ENCODE measurements at places on chromosomes 16 and 17.

DNA sequence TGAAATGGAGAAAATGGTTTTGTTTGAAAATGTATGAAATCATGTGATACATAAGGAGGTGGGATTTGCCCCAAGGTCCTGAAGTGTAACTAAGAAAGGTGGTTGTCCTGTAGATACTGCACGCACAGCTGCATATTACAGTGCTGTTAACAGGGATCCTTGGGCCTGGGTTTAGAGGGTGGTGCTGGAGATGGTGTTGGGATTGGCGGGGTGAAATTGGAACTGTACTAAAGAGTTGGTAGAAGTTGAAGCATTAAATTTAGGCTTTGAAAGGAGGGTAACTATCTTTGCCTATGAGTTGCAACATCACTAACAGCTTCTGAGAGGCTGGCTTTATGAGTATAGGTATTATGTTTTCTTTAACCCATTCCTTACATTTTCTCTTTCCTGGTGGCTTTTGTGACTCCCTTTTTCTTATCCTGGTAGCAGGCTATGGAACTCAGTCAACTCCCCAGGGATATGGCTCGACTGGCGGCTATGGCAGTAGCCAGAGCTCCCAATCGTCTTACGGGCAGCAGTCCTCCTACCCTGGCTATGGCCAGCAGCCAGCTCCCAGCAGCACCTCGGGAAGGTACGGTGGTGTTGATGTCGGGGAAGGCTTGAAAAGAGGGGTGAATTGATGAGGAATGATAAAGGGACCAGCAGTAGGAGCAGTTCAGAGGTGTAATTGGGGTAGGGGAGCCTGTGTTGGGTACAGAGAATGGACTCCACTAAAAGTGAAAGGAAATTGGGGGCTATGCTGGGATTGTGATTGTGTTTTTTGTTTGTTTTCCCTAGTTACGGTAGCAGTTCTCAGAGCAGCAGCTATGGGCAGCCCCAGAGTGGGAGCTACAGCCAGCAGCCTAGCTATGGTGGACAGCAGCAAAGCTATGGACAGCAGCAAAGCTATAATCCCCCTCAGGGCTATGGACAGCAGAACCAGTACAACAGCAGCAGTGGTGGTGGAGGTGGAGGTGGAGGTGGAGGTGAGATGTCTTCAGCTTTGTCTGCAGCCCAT is 3.8 kb downstream of the FUS start:
- DNase-seq = no peak

GRCh38 chr17:73641826-73642600 is 2.2 kb downstream of the SDK2 start:
- DNase-seq = no peak

DNA sequence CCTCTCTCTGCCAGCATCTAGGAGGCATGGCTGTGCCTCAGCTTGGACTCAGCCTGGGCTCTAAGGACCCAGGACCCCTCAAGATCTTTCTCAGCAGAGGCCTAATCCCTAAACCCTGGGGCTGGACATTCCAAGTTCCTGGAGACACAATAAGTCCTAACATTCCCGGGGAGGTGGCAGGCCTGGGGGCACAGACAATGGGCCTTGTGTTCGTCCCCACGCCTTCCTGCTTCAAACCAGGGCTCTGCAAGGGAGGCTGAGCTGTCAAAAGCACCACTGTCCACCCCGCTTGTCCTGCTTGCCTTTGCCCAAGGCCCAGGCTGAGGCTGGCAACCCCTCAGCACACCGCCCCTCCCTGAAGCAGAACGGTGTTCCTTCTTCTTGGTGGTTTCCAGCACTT is 13.7 kb downstream of the SDK2 start:
- no peak for DNase-seq

GRCh38 chr17:81529437-81529803 is 1.2 kb downstream of the FSCN2 start:
- DNase-seq = no peak

DNA sequence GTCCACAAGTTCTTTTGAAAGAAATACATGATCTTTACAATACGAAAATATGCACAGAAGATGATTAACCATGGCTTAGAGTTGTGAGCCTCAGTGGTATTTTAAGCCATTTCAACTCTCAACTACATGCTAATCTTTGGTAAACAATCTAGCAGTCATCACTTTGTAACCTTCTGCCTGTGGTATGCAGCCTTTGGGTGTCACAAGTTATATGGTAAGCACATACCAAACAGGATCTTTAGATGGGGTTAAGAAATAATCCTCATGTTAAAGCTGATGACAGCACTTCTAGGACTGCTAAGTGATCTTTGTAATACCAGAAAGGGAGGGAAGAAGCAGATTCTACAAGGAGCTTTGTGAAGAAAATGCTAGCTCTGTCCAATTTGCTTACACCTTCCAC is 74.3 kb downstream of the CA4 start:
- no peak for DNase-seq

DNA sequence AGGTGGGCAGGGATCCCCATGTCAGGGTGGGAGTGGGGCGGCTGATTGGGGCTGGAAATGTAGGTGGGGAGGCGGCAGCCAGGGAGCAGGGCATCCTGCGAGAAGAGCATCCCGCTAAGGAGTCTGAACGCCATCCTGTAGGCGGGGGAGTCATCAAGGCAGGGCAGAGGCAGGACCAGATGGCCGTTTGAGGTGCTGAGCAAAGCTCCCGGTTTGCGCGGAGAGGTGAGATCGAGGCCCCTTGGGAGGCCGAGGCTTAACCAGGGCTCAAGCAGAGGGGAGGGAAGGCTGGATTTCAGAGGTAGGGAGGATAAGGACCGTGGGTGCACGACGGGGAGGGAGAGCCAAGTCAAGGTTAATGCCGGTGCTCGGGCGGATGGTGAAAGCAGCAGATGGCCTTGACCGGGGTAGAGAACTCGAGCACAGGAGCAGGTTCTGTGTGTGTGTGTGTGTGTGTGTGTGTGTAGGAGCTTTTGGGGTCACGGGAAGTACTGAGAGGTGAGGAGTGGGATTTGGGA is 472 bp upstream of the NME2 start:
- DNase-seq = no peak

DNA sequence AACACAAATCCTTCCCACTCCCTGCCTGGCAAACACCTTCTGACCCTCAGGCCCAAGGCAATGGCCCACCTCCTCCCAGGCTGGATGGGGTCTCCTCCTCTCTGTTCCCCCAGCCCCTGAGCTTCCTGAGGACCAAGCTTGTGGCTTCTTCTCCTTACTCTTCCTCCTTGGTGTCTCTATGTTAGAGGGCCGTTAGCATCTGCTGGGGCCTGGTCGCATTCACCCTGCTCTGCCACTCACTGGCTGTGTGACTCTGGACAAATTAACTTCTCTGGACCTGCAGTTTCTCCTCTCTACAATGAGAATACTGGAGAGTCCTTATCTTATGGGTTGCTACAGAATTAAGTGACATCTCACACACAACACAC is 725 bp upstream of the MT2A start:
- no peak for DNase-seq

GRCh38 chr16:73610605-73611156 is 562.8 kb upstream of the ZFHX3 start:
- DNase-seq = no peak

DNA sequence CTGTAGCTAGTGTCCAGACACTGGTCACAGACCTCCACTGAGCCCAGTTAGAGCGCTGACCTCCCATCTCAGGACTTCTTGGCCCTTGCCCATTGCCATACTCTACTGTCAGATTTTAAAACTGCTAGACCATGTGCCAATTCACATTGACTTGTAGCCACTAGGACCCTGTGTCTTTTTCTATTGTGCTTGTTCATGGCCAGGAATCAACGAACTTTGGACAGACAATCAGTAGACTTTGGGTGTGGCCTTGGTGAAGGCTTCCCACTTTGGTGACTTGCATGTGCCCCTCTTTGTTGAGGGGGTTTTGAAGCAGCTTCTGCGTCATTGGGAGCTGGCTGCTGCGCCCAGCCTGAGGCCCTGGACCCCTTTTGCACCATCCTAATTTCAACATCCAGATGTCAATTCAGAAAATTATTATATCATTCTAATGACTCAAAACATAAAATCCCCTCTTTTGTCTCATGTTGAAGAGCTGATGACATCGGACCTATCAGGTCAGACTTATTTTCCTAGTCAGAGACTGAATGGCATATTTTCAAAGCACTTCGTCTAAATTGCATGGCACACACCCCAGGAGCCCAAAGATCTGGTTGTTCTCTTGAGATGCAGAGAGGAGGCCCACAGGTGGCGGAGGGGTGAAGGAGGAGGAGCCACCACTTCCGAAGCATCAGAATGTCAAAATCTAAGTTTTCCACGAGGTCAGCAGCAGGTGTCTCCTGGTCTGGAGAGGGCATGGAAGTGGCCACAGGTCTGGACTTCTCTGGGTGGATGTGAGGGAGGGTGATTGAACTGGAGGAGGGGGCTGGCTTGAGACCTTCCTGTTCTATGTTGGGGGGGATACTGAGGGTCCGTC is 93.4 kb upstream of the CBX4 start:
- DNase-seq = no peak

- DNase-seq = no peak
Measured at GRCh38 chr17:10224582-10225195, 26.3 kb upstream of the GAS7 start.

GRCh38 chr17:34156741-34157589 is 98.1 kb upstream of the CCL2 start:
- no peak for DNase-seq

- no peak for DNase-seq
Measured at GRCh38 chr16:23999663-24000062, 163.9 kb downstream of the PRKCB start.

DNA sequence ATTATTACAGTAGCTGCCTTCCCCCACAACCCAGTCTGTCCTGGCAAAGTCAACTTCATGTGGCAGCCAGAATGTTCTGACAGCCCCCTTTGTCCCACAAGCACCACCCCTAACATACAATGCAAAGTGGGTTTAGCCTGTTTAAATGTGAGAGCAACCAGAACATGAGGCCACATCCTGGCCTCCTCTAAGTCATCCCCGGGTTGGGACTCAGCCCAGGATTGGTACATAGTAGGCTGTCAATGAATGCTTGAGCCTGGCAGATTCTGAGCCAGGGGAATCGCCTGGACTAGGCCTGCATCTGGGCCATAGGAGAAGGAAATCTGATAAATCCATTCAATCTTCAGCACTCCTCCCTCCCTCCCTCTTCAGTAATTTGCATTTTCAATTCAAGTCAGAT is 4.3 kb upstream of the ITGA3 start:
- no peak for DNase-seq

DNA sequence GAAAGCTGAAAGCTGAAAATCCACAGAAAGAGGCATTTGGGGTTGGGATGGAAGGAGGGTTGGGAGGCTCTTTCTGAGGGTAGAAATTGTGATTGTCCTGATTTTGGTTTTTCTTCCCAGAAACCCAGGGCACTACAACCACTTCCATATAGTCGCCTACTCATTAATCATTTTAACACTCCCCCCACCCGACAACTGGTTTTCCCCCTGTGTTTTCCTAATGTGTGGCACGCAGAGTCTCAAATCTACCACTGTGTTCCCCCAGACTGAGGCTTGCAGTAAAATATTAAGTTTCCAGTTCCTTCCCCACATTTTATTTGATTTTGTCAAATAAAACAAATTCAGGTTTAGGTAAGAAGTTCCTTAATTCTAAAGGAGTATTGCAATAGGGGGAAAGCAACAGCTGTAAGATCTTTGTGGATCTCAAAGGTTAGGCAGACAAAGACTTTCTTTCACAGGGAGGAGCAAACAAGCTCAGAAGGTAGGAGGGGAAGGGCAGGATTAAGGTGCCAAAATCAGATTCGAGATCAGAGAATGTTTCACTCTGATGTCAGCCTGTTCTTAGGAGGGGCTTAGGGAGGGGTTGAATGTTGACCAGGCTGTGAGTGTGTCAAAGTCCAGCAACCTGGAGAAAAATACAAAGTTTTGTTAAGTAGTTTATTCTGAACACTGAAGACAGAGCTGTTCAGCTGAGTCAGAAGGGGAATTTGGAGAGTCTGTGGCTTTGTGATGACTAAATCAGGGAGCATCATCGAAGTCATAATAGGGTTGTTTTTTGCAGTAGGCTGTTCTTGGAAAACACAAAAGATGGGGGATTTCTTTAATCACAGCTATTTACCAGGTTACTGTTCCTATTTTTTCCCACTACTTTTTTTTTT is 3.6 kb downstream of the ZNF267 start:
- peak; percentile 81 for DNase-seq

DNA sequence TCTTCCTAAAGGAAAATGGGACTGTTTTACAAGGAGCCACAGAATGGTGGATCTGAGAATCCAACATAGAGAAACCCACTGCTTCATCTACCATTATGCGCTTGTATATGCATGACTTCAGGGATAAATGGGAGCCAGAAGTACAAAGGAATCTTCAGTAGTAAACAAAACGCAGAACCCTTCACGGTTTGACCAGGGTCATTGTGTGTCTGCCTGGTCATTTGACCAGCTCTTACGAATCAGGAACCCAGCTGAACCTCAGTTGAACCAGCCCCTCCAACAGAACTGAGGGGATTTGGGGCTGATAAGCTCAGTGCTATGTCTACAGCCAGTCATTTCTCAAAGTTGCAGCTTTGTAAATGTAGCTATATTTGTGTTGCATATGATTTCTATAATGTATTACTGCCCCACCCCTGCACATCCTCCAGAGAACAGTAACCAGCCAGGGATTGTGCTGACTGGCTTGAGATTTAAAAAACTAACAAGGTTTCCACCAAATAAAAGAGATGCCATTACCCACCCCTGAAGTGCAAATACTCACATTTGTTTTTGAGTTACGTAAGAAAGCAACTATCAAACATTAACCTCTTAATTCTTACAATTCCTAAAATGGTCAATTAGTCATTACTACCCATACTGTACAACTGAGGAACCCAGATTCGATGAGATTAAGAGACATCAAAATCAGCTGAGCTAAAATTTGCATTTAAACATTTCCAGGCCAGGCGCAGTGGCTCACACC is 6.3 kb downstream of the CMTM4 start:
- no peak for DNase-seq

DNA sequence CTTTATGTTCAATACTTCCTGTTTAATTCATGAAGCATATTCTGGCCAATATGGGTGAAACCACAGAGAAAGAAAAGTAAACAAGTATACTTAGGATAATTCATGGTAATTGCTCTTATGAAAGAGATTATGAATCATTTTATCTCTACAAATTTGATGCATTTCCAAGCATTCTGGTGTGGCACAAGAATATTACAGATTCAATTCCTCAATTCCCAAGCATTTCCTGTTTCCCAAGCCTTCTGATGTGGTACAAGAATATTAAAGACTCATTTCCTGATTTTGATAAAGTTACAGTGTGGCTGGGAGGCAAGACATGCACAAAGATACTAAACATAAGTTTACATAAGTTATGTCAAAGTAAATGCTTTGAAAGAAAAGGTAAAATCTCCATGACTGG is 126.1 kb upstream of the NUDT7 start:
- DNase-seq = no peak

- DNase-seq = no peak
Measured at GRCh38 chr17:64192589-64192988, 62.6 kb upstream of the ERN1 start.

- no peak for DNase-seq
Measured at GRCh38 chr17:13442361-13442760, 159.4 kb downstream of the HS3ST3A1 start.

All from CD4-positive, alpha-beta T cell treated with Interleukin-12 subunit alpha and Interleukin-12 subunit beta, for 1 hour (primary cell).